Omental fat pad (tissue), 4 donors: ENCODE measurements at places on chromosomes 12 and 14. TPM values are rescaled to one million over a fixed set of nuclear protein-coding genes. Genes with fewer than 3 reads are reported as not detected.

DNA sequence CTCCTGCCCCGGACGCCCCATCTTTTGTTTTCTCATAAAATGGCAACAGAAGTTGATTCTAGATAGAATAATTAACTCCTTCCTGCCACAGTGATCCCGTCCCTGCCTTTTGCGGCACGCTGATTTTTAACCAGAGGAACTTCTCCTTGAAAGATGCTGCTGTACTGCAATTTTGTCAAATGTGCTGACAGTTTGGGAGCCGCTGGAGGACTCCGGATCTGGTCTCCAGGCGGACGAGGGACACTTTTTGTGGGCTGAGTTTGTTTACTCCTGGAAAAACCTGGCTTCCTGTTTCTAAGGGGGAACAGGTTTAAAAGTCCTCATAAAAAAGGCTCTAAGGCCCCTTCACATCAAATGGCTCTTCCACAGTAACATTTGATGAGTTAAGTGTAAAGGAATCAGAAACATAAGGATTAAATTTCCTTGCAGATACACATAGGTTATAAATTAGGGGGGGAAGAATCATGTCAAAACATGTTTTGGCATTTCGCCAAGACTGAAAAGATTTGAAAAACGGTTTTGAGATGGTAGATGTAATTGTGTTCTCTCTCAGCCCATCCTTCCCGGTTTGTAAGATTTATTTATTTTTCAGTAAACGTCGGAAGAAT is 15.5 kb downstream of the FZD10 start:
- no peak for DNase-seq

- no peak for DNase-seq
These were observed 52.9 kb upstream of the BCL2L14 start for GRCh38 chr12:12017798-12018197.

GRCh38 chr12:124939421-124940142 is 25.1 kb upstream of the UBC start:
- peak; percentile 85 for DNase-seq

DNA sequence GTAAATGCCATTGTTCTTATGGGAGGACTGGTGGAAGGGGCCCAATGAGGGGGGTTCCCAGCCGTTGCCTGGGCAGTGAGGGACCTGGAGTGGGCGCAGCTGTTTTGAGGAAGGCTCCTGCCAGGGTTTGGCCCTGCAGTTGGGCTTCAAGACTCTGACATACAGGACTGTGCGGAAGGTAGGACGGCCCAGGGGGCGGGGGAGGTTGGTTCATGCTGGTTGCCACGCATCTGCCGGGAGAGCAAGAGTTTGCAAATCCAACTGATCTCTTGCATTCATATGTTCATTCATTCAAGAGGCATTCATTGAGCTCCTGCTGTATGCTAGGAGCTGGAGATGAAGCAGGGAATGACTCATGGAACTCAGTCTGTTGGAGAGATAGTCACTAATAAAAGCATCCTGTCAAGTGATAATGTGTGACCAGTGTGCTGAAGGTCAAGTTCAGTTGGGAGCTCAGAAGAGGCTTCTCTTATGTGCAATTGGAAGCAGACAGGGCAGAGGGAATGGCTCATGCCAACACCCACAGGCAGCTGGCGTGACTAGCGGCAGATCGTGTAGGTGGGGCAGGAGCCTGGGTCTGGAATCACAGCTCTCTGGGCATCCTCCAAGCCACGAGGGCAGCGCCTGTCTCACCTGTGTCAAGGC is 7.8 kb downstream of the SH2B3 start:
- DNase-seq = no peak

GRCh38 chr14:95998656-95999055 is 40.5 kb upstream of the C14orf132 start:
- DNase-seq = no peak

SERPINA5 gene
- 0.24 TPM for total RNA-seq
